ENCODE measurements at places on chromosomes 6 and 20.

DNA sequence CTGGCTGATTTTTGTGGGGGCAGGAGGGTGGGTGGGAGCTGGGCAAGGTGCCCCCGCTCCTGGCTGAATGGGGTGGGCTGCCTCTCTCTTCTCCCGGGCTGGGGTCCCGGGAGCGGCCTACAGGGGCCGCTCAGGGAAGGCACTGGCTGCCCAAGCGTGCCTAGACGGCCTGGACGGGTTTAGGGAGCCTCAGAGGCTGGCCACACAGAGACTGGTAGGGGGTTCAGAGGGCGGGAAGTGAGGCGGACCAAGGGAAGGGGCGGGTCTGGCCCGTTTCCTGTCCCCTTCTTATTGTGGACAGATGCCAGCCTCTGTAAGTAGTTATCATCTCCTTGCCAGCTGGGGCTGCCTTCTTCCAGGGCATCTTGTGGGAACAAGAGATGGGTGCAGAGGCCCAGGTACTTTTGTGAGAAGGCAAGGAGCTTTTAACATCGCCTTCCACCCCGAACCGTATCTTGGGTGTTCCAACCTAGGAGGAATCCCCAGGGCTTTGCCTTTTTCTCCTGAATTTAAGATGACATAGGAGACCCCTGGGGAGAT lies 437 bp downstream of the CD40 start:
- DNase-seq = no peak

DNA sequence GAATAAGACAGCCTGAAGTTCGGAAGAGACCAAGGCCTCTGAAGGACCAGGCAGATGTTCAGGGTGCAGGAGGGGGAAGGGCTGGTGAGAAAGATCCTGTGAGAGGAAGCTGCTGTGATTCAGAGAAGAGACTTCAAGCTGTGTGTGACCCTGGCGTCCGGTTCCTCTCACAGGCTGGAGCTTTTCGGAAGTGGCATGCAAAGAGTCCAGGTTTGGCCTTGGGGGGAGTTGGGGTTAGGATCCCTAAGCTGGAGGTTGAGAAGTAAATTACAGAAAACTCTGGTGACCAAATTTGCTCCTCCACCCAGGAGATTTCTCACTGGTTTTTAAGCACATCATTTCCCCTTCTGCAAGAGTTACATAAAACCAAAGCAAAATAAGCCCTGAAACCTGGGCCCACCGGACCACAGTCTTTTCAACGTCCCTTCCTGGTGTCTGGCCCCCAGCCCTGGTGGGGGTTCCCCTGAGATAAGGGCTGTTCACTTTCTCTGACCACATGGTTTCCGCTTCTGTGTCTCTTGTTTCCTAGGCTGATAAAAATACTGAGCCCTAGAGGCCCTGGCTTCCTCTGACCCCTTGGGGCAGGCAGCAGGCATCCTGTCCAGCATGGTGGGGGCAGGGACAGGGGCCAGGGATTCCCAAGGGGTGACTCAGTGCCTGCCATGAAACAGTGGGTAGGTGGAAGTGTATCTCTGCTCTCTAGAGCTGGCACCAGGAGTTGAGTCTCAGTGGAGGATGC lies 12.0 kb upstream of the LTA start:
- DNase-seq = peak; percentile 56

- no peak for DNase-seq
Observed at GRCh38 chr6:64912966-64913365, 794.1 kb downstream of the EYS start.

DNA sequence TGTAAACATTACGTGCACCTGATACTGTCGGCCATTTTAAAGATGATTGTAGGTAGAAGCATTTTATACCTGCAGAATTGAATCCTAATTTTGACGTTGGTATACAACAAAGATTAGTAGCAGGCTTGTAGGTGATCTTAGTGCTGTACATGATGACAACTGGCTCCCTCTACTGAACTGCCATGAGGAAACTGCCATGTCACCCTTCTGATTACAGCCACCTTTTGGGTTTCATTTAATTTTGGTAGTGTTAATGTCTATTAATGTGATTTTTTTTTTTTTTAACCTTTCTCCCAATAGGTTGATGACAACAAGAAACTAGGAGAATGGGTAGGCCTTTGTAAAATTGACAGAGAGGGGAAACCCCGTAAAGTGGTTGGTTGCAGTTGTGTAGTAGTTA lies 2.3 kb downstream of the RPS12 start:
- DNase-seq = no peak

GRCh38 chr20:10806539-10806938 lies 132.7 kb upstream of the JAG1 start:
- peak; percentile 12 for DNase-seq

- DNase-seq = no peak
Observed at GRCh38 chr6:124753562-124754105, 208.6 kb upstream of the RNF217 start.

DNA sequence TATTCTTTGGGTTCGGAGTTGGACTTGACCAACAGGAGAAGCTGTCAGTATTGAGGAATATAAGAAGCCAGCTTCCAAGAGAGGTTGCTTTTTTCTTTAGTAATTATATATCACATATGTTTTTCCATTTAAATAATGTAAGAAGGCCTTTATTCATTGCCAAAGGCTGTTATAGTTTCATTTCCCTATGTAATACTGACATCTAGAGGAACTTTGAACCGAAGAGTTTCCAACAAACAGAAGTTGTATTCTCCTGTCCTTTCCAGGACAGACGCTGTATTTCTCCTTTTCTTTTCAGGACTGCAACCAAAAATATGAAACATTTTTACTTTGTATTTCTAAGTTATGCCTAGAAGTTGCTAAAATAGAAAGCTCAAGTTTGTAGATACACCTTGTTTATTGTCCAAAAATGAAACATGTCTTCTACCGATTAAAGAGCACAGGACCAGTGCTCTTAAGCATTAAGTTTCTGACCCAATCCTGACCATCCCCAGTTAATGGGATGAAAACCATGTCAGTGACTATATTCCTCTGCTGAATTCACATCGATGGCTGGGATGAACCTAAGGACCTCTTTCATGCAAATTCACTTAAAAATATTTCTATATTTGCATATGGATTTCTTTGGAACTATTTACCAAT lies 55.1 kb downstream of the MYLK4 start:
- no peak for DNase-seq

GRCh38 chr6:31225735-31226134 lies 46.2 kb downstream of the HLA-C start:
- DNase-seq = no peak

Data from AG20443 (cell line).